Esophagus muscularis mucosa (tissue), 4 donors: ENCODE measurements at places on chromosomes 3 and 15. TPM values are rescaled to one million over a fixed set of nuclear protein-coding genes. Genes with fewer than 3 reads are reported as not detected.

GRCh38 chr3:69972672-69973071, 26.9 kb upstream of the SAMMSON start:
- DNase-seq, result no peak

DNA sequence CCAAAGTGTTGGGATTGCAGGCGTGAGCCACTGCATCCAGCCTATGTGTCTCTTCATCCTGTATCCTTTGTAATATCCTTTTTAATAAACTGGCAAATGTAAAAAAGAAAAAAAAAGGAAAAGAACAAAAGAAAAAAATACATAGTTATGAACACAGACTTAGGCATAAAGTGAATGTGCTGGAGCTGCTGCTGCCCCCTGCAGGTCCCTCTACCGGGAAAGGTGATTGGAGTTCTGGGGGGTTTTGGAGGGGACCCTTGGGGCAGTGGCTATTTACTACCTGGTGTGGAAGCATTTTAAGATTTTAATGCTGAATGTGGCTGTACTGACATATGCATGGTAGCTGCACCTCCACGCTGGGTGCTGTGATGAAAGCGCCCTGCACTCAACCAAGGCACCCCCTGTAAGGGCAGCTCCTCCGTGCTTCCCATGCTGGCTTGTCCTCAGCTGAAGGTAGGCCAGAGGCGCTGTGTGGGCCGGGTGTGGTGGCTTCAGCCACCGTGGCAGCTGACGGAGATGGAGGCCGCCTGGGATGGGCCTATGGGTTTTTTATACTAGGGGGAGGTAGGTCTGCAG, 49.9 kb downstream of the RPLP1 start:
- DNase-seq, result no peak

- DNase-seq, result no peak
Measured at GRCh38 chr3:154427685-154428285, 2.2 kb downstream of the GPR149 start.

- DNase-seq, result no peak
Measured at GRCh38 chr3:51642462-51642861, 28.6 kb upstream of the TEX264 start.

DNA sequence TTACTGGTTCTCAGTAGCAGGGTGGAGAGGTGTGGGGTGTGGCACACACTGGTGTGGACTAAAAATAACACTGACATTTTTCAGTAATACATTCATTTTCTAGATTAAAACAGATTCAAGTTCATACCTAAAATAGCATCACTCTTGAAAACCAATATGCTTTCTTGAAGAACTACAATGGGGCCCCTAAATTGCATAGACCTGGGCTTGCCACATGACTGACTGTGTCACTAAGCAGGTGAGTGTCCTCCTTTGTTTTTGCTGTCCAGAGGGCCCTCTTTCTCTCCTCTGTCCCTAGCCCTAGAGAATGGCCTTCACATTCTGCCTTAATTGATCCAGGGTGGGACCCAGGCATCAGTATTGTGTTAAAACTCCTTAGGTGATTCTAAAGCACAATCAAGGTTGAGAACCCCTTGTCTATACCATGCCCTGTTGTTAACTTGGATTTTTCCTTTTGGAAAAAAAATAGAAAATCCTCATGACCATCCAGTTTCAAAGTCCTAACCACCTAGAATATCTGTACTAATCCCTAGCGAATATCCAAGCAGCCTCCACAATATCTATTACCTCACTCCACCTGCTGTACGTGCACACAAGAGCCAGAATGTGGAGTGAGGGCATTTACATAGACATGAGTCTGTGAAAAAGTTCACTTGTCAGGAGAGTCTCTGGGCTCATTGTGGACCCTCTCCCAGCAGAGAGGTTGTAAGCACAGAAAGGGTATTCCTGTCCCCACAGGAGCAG, 18.7 kb upstream of the TMEM41A start:
- DNase-seq, result no peak

GRCh38 chr3:66402596-66403290, 98.1 kb downstream of the LRIG1 start:
- DNase-seq, result no peak

- DNase-seq, result no peak
Measured at GRCh38 chr15:63195569-63196015, 6.2 kb downstream of the RAB8B start.

DNA sequence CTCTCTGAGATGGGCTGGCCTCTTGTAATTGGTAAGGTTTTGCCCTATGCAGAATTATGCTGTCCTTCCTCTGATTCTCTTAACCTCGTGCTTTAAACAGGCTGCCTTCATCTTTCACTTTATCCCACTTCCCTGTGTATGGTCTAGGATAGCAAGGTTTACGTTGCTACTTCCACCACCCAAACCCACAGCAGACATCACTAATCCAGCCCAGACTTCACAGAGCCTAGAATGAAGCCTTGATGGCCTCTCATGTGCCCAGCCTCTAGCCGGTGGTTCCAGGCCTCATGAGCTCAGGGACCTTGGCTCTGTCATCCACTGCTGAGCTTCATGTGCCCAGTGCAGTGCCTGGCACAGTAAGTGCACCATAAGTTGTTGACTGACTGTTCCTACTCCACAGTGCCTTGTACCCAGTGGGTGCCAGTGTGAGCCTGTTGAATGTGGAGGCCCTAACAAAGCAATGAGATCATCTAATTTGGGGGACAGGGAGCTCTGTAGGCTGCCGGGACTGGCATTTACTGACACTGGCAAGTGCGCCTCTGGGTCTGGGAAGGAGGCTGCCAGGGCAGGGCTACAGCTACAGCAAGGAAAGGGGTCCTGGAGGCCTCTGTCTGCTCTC, 12.5 kb downstream of the SLC6A6 start:
- no peak for DNase-seq

The ZNF385D gene
- 7.7 TPM for total RNA-seq

The ATP11B gene
- 48.2 TPM for total RNA-seq

The ARID3B gene
- total RNA-seq, result 6.6 TPM

The SPATA12 gene
- total RNA-seq, result 0.13 TPM

The ANKRD63 gene
- total RNA-seq, result not detected

The NEIL1 gene
- total RNA-seq, result 14.1 TPM

The ARHGEF26 gene
- total RNA-seq, result 124 TPM
